ENCODE measurements at places on chromosomes 4 and X. TPM values are rescaled to one million over a fixed set of nuclear protein-coding genes. Genes with fewer than 3 reads are reported as not detected.

Gene PAGE4
- total RNA-seq = 1.2 TPM

Gene PROM1
- total RNA-seq = 61.3 TPM

GRCh38 chrX:118943102-118943501 lies 31.3 kb upstream of the LONRF3 start:
- no peak for DNase-seq
- H3K4me1 ChIP-seq = no peaks in the 10 kb centered on the region

- H3K36me3 ChIP-seq = peaks cover 2% of the 10 kb centered on the region
- H3K4me3 ChIP-seq = no peak overlapping the region
- H3K27me3 ChIP-seq = no peaks in the 10 kb centered on the region
- peak overlapping the region; percentile 39 for H3K27ac ChIP-seq
- H3K4me1 ChIP-seq = no peaks in the 10 kb centered on the region
- peak; percentile 53 for DNase-seq
Observed at GRCh38 chr4:48654015-48654664, 125.9 kb downstream of the FRYL start.

Gene SSX4B
- total RNA-seq = not detected

- H3K4me1 ChIP-seq = peaks cover 9% of the 10 kb centered on the region
- H3K27ac ChIP-seq = peak overlapping the region; percentile 82
- H3K27me3 ChIP-seq = no peaks in the 10 kb centered on the region
- no peaks in the 10 kb centered on the region for H3K36me3 ChIP-seq
- peak; percentile 86 for DNase-seq
- H3K4me3 ChIP-seq = no peak overlapping the region
Observed at GRCh38 chr4:124018383-124019317, 622.1 kb downstream of the SPRY1 start.

DNA sequence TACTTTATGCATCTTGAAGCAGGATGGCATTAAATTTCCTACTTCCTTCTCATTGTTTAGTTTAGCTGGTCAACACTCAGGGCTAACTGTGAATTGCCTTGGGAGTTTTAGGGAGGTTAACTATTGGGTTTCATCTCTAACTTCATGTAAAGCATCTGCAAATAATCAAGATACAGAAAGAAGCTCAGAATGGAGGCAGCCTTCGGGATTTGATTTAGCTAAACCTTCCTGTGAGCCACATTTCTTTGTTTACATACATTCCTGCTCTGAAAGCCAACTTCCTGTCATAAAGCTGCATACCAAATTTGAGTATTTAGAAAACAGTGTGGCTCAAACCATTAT lies 131.7 kb upstream of the PCDH18 start:
- peak; percentile 92 for DNase-seq
- no peaks in the 10 kb centered on the region for H3K36me3 ChIP-seq
- H3K27ac ChIP-seq = peak overlapping the region; percentile 79
- peaks cover 8% of the 10 kb centered on the region for H3K4me1 ChIP-seq

- H3K4me1 ChIP-seq = peaks cover 17% of the 10 kb centered on the region
- no peak overlapping the region for H3K27ac ChIP-seq
- no peak overlapping the region for H3K4me3 ChIP-seq
- H3K27me3 ChIP-seq = peaks cover 36% of the 10 kb centered on the region
- no peak for DNase-seq
- peaks cover 56% of the 10 kb centered on the region for H3K36me3 ChIP-seq
Observed at GRCh38 chrX:47222751-47223350, 4.4 kb downstream of the CDK16 start.

- no peaks in the 10 kb centered on the region for H3K36me3 ChIP-seq
- no peaks in the 10 kb centered on the region for H3K27me3 ChIP-seq
- H3K4me1 ChIP-seq = no peaks in the 10 kb centered on the region
- DNase-seq = no peak
- H3K27ac ChIP-seq = no peak overlapping the region
Observed at GRCh38 chr4:40592034-40592433, 37.6 kb downstream of the RBM47 start.

DNA sequence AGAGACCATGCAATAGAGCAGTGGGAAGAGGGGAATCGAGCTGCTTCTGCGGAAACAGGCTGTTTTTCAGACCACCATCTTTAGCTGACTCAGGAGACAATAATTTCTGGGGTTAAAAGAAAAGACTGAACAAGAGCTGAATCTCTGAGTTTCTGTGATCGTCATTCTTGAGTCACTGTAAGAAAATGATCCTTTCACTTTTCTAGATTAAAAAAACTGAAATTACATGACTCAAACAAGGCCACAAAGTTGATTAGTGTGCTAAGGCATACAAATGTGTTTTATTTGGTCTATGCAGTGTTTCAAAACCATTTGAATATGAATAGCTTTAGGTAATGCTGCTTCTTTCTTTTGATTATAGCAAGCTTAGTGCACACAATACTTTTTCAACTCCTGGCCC lies 194.4 kb upstream of the RPL34 start:
- H3K27ac ChIP-seq = no peak overlapping the region
- no peak overlapping the region for H3K4me3 ChIP-seq
- no peaks in the 10 kb centered on the region for H3K36me3 ChIP-seq

DNA sequence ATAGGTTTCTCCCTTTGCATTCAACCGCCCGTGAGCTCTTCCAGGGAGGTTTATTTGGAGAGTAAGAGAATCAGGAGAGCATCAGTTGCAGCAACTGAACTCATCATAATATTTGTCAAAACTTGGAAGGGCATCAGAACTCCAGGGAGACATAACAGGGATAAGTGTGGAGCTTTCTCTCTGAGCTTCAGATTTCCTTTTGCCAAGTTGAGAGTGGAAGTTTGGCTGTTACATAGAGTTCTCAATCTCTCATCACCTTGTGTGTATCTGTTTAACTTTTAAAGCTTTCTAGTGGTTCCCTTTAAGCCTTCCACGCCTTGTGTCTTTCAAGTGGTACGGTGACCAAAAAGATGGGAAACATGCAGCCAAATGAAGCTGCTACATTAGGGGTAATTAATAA lies 18.8 kb downstream of the BMP3 start:
- H3K27me3 ChIP-seq = no peaks in the 10 kb centered on the region
- H3K4me3 ChIP-seq = no peak overlapping the region
- H3K27ac ChIP-seq = peak overlapping the region; percentile 4
- peaks cover 5% of the 10 kb centered on the region for H3K4me1 ChIP-seq

Gene VCX3A
- not detected for total RNA-seq

Gene SHISA3
- total RNA-seq = 1.9 TPM

DNA sequence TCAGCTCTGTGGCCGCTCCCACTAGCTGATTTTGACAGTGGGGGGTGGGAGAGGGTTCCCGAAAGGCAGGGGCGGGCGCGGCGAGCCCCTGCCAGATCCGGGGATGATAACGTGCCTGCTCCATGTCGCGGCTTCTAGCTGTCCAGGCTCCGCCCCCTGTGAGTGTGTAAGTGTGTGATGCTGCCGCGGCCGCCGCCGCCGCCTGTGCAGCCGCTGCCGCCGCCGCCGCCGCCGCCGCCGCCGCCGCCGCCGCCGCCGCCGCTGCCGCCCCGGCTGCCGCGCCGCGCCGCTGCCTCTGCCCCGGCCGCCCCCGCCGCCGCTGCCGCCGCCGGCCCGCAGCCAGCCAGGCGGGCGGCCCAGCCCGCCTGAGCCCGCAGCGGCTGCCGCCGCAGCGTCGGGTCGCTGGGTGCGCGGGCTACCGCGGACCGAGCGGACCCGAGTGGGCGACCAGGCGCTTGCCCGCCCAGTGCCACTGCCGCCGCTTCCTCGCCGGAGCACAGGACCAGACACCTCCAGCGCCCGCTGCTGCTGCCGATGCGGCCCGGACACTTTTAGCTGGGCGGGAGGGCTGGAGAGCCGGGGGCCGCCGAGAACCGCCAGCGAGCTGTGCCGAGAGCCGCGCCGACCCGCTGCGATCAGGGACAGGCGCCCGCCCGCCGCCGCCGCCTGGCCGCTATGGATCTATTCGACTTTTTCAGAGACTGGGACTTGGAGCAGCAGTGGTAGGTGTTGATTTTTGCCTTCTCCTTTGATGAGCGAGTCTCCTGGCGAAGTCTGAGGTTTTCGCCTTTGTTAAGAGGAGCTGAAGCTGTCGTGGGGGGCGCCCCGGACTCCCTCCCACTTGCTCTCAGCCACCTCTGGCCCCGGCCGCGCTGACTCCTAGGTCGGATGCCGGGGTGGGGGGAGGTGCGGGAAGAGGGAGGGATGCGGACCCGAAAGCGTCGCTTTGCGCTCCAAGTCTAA lies at the start of gene AFF2:
Gene AFF2 (plus strand): TSS at position 195 of the 963 bp plus-strand sequence. CDS start 481 bp downstream, at position 676.
- H3K4me3 ChIP-seq = peak within 1 kb of the TSS; percentile 41
- peak; percentile 60 for DNase-seq
- no peak within 1 kb of the TSS for H3K27ac ChIP-seq
- peaks cover 38% of the 10 kb centered on the region for H3K27me3 ChIP-seq

GRCh38 chrX:150854856-150855255 lies 43.6 kb downstream of the CD99L2 start:
- no peak for DNase-seq
- H3K27ac ChIP-seq = no peak overlapping the region
- no peaks in the 10 kb centered on the region for H3K4me1 ChIP-seq
- no peaks in the 10 kb centered on the region for H3K27me3 ChIP-seq

Gene IL21
- not detected for total RNA-seq

- no peaks in the 10 kb centered on the region for H3K36me3 ChIP-seq
- peaks cover 8% of the 10 kb centered on the region for H3K27me3 ChIP-seq
- DNase-seq = peak; percentile 21
Observed at GRCh38 chrX:38880296-38880854, 79.1 kb downstream of the MID1IP1 start.

Data from muscle of leg (tissue), 16 donors.